ENCODE measurements at places on chromosomes 16 and 17. TPM values are rescaled to one million over a fixed set of nuclear protein-coding genes. Genes with fewer than 3 reads are reported as not detected.

Gene KRTAP4-1
- total RNA-seq, result not detected

Gene PLEKHH3
- total RNA-seq, result 9.9 TPM

Gene CACNG3
- total RNA-seq, result not detected

Gene ITGAL
- total RNA-seq, result not detected

Gene KIF19
- total RNA-seq, result not detected
